ENCODE measurements at places on chromosomes 1 and 21. TPM values are rescaled to one million over a fixed set of nuclear protein-coding genes. Genes with fewer than 3 reads are reported as not detected.

S100A14 gene
- 6.3 TPM for total RNA-seq

GRCh38 chr1:72186733-72187307 lies 95.5 kb downstream of the NEGR1 start:
- DNase-seq = no peak

ADCY10 gene
- total RNA-seq = not detected

DNA sequence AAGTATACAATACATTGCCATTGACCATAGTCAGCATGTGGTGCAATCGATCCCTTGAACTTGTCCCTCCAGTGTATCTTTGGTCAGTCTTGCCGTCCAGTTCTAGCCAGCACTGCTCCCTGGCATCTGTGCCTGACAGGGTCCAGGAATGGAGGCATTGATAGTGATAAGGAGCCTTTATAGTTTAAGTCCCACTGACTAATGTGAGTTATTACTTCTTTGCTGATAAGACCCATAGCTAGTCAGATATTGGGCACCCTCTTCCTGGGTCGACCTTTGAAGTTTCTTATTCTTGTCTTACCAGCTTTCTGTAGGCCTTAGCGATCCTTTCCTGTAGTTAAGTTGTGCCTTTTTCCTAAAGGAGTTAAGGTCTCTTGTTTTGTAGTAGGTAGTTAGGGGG lies 13.0 kb downstream of the UCK2 start:
- DNase-seq = no peak

GRCh38 chr1:50527249-50527986 lies 104.2 kb upstream of the DMRTA2 start:
- no peak for DNase-seq

GRCh38 chr1:70842562-70842961 lies 205.1 kb downstream of the PTGER3 start:
- DNase-seq = no peak

ABCA4 gene
- total RNA-seq = 0.11 TPM

ELF3 gene
- 0.54 TPM for total RNA-seq

DNA sequence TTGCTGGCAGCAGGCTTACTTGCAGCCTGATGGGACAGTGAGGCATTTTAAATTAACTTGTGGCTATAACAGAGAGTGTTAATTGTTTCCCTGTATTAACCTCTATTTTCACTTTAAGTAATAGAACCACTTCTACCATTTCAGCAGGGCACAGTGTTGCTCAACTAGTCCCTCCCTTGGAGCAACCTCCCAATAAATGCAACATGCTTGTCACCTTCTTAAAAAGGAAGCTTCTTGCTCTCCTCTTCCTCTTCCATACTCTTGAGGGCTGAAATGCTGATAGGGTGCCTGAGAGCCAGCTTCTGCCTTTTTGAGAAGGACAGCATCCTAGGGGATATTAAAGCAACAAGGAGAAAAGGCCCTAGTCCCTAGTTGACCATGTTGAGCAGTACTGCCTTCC lies 52.1 kb downstream of the C4BPA start:
- DNase-seq = no peak

DNA sequence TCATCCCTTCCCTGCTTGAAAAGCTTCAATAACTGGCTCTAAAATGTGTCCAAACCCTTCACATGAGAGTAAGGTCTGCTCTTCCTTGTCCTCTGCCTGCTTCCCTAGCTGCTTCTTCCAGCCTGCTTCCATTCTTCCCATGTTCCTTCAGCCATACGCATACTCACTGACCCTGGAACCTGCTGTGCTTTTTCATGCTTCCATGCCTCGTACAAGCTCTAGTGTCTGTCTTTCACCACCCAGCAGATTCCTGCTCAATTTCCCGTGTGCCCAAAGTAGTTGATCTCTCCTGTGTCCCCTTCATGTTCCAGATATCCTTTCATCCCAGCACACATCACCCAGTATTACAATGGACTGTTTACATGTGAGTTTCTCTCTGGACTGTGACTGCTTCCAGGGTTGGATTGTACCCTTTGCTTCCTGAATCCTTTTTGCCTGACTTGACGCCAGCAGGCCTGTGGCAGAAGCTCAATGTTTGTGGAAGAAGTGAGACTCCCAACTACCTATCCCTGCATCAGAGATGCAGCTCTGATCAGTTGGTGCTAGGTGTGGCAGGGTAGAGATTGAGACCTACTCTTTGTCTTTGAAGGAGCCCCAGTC lies 35.9 kb upstream of the RNF19B start:
- DNase-seq = no peak

OR10Z1 gene
- total RNA-seq = not detected

- DNase-seq = no peak
Observed at GRCh38 chr1:21639594-21640041, 29.5 kb downstream of the RAP1GAP start.

DNA sequence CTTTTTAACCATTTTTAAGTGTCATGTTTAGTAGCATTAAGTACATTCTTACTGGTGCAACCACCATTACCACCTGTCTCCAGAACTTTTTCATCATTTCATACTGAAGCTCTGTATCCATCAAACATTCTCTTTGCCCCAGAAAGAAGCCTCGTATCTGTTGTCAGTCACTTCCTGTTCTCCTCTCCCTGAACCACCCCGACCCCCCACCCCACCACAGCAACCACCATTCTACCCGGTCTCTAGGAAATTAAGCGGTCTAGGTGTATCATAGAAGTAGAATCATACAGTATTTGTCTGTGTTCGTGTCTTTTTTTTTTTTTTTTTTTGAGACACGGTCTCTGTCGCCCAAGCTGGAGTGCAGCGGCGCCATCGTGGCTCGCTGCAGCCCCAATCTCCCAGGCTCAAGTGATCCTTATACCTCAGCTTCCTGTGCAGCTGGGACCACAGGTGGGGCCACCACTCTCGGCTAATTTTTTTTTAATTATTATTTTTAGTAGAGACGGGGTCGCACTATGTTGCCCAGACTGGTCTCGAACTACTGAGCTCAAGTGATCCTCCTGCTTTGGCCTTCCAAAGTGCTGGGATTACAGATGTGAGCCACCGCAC lies 23.7 kb upstream of the EPHA8 start:
- no peak for DNase-seq

- DNase-seq = no peak
Observed at GRCh38 chr1:202540014-202540413, 170.2 kb downstream of the SYT2 start.

DNA sequence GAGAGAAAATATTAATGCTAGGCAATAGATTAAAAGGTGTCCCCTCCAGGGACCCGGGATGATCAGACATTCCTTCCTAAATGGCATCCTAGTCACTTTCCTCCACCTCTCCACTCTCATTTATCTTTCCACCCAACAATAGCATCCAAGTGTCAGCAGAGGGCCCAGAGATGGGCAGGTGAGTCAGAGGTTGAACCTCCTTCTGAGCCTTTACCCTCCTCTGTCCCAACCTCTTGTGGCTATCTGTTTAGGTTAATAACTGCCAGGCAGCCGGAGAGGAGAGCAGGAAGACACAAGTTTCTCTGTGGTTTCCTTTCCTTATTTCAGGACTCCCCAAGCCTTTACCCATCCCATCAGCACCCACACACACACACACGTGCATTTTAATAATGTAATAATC lies 4.1 kb downstream of the GJA5 start:
- DNase-seq = no peak

OXCT2 gene
- total RNA-seq = 1.3 TPM

DISP3 gene
- total RNA-seq = 0.08 TPM

GRCh38 chr1:56575865-56576264 lies 3.5 kb downstream of the PLPP3 start:
- no peak for DNase-seq

- DNase-seq = no peak
Observed at GRCh38 chr1:89911191-89911991, 83.5 kb upstream of the ZNF326 start.

- DNase-seq = no peak
Observed at GRCh38 chr1:99171184-99171813, 93.0 kb upstream of the PLPPR4 start.

ITLN2 gene
- not detected for total RNA-seq

DNA sequence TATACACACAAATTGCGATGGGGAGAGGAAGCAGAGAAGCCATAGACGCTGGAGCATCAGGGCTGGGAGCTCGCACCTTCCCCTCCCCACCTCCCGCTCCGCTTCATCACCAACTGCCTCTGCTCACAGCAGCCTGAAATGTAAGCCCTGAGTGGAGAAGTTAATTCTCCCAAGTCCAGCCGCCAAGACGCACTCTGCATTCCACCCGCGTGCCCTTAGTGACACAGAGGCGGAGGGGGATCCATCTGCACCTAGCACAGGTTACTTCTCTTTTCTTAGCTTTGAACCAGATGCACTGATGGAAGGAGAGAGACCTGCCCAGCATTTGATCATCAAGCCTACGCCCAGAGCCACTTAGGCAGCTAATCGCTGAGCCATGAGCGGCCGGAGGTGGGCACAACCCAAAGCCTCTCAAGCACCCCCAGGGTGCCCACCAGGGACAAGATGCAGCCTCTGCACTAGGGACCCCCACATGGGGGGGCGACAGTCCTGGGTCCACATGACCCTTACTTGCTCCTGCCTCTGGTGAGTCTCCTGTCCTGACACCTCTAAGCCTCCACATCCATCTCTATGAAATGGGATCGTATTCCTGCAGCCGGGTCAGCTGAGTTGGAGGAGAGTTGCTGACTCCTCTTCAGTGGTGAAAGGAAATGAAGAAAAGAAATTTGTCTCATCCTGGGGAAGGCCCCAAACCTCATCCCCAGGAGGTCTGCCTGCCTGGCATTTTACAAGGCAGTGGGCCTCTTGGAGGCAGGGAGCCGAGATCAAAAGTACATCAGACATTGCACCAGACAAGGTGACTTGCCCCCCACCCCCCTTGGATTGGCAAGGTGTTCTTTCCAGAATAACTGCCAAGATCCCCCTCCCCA lies 316.2 kb downstream of the MATN1 start:
- DNase-seq = no peak

DNA sequence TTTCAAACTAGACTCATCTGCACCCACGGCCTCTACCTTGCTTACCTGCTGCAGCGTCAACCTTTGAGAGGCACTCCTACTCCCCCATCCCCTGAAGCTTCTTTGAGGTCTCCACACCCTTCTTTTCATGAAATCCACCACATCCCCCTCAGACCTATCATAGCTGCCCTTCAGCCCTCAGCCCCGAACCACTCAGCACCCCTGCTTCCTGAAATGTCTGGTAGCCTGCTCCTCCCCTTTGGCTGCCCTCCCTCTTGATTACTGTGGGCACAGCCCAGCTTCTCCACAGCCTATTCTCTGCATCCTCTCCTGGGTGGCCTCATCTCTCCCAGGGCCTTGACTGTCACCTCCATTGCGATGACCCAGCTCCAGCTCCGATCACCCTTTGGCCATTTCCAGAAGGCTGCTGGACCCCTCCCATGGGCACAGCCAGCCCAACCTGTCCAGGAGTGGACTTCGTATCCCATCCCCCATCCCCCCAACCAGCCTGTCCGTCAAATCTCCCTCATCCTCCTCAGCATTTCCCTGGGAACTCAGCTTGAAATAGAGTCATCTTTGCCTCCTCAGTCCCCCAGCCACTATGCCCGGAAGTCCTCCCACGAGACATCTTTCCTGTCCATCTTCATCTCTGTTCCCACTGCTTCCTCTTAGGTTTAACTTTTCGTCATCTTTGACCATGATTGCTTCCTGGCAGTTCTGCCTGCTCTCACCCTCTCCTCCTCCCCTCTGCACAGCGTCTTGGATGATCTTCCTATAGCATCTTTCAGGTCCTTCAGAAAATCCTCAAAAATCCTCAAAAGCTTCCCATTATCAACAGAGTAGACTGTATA lies 6.1 kb upstream of the ADORA1 start:
- no peak for DNase-seq

DNA sequence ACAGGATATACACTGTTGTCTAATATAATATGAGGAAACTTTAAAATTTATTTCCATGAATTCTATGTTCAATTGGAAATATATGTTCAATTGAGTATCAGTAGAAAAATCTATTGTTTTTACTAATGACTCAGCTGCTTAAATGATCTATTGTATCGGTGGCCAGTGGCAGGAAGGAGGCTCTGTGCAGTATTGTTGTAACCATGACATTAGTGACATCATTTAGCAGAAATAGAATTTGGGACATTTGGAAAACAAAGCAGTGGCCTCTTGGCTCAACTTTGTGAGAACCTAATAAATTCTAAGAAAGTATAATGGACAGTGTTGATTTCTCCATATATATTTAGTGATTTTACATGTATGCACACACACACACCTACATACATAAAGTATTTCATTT lies 257.4 kb downstream of the PDE4B start:
- no peak for DNase-seq

TSTD1 gene
- 10.5 TPM for total RNA-seq

GRCh38 chr1:215605011-215605621 lies 38.0 kb downstream of the KCTD3 start:
- no peak for DNase-seq

- DNase-seq = no peak
Observed at GRCh38 chr1:30981172-30981571, 72.6 kb upstream of the SDC3 start.
